ENCODE measurements at places on chromosomes 6 and 20. TPM values are rescaled to one million over a fixed set of nuclear protein-coding genes. Genes with fewer than 3 reads are reported as not detected.

Gene GTSF1L
- total RNA-seq: not detected

Gene NKX2-4
- total RNA-seq: not detected

Gene MBOAT1
- 77.0 TPM for total RNA-seq

Gene THEMIS
- 2.7 TPM for total RNA-seq

Gene TFAP2B
- total RNA-seq: 0.66 TPM

Gene LST1
- 6.6 TPM for total RNA-seq

DNA sequence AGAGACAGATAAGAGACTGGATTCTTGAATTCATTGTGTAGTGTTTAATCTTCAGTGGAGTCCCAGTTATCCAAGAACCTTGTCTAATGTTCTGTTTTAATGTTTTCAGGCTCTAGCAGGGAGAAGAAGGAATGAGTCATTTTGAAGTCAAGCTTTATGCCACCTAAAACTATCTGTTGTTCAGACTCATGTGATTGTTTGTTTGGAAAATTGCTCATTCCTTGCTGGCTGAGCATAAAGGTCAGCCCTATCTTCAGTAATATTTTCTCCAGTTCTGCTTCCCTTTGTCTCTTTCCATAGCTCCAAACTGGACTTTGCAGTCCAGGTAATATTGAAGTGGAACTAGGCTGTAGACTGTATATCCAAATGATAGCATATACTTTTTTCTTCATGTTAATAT is 34.2 kb downstream of the CLVS2 start:
- DNase-seq: no peak

- no peak for DNase-seq
Observed at GRCh38 chr6:121600389-121601168, 165.1 kb downstream of the GJA1 start.

DNA sequence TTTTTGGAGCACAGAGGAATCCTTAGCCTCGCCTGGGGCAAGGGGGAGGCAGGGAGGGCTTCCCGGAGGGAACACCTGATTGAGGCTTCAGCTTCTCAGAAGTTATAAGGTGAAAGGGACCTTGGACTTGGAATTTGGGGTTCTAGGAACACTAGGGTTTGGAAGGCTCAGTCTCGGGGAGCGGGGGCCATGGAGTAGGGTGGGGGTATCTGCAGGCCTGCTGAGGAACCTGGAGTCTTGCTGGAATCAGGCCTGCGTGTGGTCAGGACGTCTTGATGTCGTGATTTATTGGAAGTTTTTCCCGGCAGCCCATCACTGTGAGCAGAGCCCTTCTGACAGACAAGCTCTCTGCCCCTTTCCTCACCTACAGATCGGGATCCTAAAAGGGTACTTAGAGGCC is 50.7 kb downstream of the EFCAB8 start:
- DNase-seq: no peak

DNA sequence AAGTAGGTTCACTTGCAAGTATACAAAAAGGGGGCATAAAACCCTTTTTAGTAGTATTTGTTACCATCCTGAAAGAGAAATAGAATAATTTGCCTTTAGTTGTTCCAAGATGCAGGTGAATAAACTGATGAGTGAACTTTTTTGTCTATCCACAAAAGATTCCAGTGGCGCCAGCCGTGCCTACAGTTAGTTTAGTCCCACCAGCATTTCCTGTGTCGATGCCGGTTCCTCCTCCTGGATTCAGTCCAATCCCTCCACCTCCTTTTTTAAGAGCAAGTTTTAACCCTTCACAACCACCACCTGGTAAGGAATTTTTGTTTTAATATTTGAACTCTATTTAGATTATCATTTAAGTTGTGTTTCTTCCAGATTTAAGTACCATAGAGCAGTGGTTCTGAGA is 90.9 kb downstream of the SCAF8 start:
- no peak for DNase-seq

DNA sequence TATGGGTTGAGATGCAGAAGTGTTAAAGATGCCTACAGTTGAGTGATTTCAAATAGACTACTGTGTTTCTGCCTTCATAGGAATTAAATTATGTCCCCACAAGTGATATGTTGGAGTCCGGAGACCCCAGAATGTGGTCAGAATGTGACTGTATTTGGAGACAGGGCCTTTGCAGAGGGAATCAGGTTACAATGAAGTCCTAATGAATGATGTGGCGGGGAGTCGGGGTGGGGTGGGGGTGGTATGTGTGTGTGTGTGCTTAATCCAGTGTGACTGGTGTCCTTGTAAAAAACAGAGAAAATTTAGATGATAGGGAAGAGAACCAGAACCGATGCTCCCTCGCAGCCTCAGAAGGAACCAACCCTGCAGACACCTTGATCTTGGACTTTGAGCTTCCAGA is 448.2 kb downstream of the QKI start:
- DNase-seq: no peak

- no peak for DNase-seq
Observed at GRCh38 chr6:36822506-36823269, 16.6 kb downstream of the CPNE5 start.

DNA sequence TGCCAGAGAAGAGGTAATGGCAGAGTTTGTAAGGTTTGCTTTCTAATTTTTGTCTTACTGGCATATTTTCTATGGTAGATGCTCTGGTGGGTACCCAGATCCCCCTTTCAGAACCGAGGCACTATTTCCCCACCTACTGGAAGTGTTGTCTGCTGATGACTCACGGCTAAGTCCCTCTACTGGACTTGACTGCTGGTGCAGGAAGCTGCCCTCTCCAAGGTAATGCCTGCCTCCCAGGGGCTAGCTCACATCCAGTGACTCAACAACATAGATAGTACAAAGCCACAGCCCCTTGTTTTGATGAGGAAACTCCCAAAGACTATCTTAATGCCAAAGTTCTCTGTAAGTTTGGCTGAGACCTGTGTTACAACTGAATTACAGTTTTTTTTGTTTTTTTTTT is 285.4 kb upstream of the FLRT3 start:
- no peak for DNase-seq

- no peak for DNase-seq
Observed at GRCh38 chr6:158687506-158687905, 37.7 kb downstream of the SYTL3 start.

DNA sequence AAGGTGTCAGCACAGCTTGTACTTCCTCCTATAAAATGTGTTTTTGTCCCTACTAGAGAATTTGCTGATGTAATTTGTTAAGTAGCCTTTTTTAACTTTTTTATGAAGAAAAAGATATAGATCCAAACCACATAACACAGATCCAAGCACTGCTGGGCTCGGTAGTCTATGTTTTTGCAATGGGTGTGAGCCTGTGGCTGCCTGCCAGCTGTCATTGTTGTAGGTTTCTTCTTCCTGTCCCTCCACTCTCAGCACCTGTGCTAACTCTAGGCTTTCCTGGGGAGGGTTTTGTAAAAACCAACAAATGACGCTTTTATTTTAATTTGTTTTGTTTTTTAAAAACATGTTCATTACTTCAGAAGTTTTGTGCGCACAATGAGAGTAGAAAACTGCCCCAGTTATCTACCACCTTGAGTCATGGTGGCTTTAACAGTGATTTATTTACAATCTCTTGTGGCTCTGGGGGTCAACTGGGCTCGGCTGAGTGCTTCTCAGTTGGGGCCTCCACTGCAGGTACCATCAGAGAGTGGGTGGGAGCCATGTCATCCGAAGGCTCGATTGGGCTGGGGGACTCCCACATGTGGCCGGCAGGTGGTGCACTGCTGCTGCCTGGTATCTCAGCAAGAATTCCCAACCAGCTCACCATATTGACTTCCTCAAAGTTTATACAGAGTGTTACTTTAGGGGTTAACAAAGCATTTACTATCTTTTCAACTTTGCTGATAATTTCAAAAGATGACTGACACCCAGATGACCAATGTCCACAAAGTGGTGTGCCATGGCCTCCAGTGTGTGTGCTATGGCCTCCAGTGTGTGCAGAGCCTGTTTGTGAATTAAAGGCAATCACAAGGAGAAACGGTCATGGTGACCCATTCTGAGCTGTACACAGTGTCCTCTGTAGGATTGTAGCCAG is 3.0 kb upstream of the CCR6 start:
- no peak for DNase-seq

- DNase-seq: no peak
Observed at GRCh38 chr6:56278171-56278591, 30.8 kb upstream of the COL21A1 start.

DNA sequence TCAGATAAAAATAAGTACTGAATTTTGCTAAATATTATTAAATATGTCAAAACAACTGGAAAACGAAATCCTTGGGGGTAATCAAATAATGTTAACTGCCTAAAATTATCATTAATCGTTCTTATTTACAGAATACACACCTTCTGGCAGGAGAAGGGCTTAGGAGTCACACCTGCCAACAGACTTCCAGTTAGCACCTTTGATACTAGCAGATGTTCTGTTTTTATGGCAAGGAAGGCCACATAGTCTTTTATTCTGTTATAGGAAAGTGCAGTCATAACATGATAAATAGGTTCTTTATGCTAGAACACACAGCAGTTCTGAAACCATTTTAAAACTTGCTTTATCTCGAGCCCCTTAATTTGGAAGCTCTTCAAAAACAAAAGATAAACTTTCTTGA is 464.1 kb downstream of the UTRN start:
- no peak for DNase-seq

DNA sequence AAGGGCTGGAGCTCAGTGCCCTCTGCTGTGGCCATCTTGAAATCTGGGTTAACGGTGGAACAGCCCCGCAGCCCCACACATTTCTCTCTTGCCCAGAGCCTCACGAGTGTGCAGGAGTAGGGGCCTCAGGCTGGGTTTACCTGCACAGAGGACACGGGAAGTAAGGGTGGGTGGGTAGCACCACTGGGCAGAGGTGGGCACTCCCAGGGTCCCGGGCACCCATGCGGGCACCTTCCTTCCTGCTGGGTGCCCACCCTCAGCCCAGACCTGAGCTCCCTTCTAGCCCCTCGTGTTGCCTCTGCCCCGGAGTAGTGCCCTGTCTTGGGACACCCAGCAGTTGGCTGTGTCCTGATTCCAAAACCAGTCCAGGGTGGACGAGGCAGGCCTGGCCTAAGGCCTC is 11.2 kb downstream of the COL9A3 start:
- DNase-seq: no peak

DNA sequence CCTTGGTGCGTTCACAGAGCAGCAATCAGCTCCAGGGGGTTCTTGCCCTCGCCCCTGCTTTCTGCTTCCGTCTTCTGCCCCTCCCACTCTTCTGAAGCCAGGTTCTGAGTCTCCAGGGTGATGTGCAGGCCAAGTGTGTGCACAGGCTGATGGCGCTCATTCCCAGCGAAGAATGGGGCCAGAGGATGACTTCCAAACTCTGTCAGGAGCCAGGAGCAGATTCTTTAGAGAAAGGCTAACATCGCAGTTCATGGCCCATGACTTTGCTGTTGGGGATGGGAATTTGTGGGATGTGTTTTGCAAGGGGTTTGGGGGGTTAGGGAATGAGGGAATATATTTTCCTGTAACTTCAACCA is 56.1 kb upstream of the CCN6 start:
- no peak for DNase-seq

GRCh38 chr20:41436679-41437078 is 70.1 kb upstream of the EMILIN3 start:
- DNase-seq: no peak

GRCh38 chr6:163579880-163580295 is 165.4 kb downstream of the QKI start:
- no peak for DNase-seq

GRCh38 chr20:46323557-46323956 is 15.3 kb upstream of the CDH22 start:
- DNase-seq: no peak

- no peak for DNase-seq
Observed at GRCh38 chr6:44554861-44555260, 167.4 kb downstream of the CDC5L start.

DNA sequence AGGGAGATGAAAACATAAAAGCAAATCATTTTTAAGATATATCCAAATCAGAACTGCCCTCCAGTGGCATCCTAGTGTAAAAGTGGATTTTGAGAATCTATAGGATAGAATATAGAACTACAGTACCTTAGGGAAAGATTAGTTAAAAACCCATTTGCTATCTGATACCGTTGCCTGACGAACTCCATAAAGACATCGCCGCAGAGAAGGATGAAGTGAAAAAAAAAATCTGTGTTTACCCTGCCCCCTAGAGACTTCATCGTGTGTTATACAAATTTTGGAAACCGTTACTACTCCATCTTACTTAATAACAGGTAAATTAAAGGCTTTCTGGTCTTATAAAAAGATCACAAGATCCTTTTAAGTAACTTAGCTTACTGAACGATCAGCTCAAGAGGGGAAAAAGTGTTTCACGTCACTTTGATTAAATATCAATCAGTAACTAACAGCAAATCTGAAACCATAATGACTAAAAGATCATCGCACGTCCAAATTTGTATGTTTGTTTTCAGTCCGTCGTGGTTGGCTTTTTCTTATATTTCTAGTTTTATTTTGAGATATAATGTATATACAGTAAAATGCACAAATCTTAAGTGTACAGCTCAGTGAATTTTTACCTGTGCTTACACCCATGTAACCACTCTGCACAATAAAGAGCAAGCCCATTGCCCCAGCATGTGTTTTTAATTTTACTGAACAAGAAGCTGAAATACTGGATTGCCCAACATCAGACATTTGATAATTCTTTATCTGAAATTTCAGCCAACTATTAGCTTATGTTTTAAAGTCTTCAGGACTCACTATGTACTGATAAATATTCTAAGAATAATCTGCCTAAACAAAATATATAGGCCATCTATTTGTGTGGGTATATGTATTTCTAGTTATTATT is 881 bp upstream of the MCM3 start:
- no peak for DNase-seq

DNA sequence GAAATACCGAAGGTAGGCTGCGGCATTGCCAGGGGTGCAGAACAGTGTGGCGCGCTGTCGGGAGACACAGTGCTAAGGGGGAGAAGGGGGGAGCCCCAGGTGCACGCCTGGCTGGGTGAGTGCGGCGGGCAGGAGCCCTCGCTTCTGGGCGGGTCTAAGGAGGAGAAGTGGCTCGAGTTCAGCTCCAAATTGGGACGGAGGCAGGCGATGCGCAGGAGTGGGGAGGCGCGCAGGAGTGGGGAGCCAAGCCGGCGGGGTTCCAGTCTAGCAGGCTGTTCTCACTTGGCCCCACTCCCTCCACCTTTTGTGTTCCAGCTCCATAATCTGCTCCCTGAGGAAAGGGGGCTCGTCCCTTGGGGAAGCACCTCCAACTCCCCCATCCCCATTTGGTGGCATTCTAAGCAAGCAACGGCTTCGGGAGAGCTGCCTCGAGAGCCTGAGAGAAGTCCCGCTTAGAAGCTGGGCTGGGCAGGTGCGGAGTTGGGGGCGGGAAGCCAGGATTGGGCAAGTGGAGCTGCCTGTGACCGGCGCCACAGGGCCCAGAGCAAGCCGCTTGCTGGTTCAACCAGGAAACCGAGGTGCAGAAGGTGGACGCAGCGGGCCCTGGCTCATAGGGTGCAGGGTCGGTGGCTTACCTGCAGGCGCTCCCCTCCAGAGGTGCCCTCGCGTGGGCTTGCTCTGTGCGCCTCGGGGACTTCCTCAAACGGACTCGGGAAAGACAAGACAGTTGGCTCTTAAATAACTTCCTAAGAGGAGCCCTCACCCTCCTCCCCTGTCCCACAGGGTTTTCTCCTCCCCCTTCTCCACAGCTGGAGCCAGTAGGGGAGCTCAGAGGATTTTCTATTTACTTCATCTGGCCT is at the start of gene F13A1:
Gene F13A1 (minus strand): TSS at position 711 of the 860 bp plus-strand sequence. CDS start 1,998 bp downstream, outside the sequence.
- no peak for DNase-seq

- DNase-seq: no peak
Observed at GRCh38 chr6:73250016-73250415, 13.0 kb downstream of the KHDC1 start.

- DNase-seq: no peak
Observed at GRCh38 chr20:50403565-50404418, 106.4 kb upstream of the PTPN1 start.

Measured in mucosa of descending colon (tissue), 3 donors.